ENCODE measurements at places on chromosomes 1 and 21. TPM values are rescaled to one million over a fixed set of nuclear protein-coding genes. Genes with fewer than 3 reads are reported as not detected.

DNA sequence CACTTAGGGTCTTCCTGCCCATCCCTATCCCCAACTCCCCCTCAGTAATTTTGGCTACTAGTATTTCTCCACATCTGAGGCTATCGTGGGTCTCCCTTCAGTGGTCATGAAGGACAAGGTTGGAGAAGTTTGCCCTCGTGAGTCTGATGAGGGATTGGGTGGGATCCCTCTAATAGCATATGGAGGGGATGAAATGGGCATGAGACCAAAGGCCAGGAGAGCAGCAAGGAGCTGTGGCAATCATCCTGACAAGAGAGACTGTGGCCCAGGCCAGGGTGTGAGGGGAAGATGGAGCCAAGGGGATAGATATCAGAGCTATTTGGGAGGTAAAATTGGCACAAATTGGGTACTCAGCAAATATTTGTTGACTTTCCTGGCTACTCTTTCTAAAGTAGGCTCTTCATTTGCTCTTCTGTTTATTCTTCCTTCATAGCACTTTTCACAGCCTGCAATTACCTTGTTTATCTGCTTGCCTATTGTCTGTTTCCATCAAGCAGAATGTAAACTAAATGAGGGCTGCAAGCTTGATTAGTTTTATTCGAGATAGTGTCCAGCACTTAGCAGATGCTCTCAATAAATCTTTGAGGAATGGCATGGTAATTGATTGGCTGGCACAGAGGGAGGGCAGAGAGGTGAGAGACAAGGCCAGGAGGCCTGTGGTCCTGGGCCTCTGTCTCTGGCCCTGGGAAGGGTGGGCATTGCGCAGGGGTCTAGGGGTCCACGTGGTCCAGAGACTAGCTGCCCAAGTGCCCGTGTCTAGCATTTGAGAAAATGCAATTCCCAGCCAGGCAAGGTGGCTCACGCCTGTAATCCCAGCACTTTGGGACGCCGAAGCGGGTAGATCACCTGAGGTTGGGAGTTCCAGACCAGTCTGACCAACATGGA lies 1.5 kb upstream of the PLK3 start:
- no peak for DNase-seq

- no peak for DNase-seq
Observed at GRCh38 chr1:165898837-165899236, 71.4 kb downstream of the UCK2 start.

DNA sequence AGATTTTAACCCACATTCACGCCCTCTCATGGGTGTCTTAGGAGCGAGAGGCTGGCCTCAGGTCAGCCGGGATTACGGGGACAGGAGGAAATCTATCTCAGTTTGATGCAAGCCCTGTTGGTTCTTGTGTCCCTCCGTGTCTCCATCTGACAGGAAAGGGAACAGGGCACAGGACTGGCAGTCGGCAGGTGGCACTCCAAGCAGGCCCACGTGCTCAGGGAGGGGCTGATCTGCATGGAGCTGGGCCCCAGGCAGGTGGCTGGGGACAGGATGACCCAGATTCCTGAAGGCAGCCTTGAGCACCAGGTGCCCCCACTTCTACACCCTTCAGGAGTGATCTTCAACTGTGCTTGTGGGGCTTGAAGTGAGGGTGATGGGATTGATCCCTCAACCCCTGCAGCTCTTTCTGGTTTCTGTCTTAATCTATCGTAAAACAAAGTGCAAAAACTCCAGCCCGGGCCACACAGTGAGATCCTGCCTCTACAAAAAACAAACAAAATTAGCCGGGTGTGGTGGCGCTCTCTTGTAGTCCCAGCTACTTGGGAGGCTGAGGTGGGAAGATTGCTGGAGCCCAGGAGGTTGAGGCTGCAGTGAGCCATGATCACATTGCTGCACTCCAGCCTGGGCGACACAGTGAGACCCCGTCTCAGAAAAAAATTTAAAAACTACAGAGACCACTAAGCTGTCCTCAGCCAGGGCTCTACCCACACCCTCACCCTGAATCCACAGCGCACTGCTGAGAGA lies 8.3 kb downstream of the PLEKHG5 start:
- no peak for DNase-seq

GRCh38 chr1:12618661-12618964 lies 603 bp upstream of the DHRS3 start:
- peak; percentile 35 for DNase-seq

DNA sequence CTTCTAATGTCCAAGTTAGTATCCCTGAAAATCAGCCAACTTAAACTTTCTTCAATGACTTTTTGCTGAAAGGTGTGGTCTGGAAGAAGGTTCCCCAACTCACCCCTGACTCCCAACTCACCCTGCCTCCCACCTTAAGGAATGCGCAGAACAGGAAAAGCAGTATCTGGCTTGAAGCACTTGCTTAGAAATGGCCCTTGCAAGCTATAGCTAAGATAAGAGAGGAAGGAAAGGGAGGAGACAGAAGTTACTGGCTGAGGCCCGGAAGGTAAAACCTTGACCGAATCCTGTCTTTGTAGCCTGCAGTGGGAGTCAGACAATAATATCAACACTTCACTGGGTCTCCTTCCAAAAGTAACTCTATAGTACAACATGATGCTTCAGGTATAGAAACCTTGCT lies 2.9 kb downstream of the CYYR1 start:
- DNase-seq = no peak

DNA sequence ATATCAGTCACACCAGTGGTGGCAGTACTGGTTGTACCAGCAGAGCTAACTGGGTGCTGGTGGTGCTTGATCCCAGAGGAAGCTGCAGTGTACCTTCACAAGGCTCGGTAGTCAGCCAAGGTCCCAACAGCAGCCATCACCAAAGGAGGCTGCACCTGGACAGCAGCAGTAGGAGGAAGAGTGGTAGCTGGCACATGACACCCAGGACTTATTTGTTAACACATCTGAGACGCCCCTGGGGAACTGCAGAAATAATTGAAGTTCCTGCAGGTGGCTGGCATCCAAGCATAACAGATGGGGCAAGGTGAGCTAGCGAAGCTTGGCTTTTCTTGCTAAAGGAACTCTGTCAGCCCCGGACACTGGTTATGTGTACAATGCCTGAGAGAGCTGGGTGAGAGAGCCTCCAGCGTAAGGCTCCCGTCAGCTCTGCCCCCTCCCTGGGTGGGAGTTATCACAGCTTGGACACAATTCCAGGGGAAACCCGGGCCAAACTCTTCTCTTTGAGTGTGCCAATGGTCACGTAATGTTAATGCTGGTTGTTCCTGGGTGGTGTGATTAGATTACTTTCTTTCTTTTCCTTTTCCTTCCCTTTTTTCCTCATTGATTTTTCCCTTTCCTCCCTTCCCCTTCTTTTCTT lies 29.1 kb upstream of the PARP1 start:
- DNase-seq = no peak

DNA sequence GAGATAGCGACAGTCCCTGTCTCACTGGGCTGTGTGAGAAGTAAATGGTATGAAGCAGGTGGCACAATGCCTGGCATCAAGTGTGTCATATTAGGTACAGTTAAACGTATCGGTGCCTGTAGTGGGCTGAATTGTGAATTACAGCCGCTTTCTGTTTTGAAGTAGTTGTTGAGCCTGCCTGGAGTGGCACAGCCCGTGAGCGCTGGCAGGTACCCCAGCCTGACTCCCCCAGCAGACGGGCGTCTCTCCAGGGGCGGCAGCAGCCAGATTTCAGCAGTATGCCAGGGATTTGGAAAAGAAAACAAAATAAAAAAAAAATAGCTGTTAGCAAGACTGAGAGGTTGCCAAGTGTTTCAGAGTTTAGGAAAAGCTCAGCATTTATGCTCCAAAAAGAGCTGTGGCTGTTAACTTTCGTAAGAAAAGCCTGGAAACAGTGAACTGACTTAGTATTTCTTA lies 26.6 kb upstream of the GPR153 start:
- no peak for DNase-seq

DNA sequence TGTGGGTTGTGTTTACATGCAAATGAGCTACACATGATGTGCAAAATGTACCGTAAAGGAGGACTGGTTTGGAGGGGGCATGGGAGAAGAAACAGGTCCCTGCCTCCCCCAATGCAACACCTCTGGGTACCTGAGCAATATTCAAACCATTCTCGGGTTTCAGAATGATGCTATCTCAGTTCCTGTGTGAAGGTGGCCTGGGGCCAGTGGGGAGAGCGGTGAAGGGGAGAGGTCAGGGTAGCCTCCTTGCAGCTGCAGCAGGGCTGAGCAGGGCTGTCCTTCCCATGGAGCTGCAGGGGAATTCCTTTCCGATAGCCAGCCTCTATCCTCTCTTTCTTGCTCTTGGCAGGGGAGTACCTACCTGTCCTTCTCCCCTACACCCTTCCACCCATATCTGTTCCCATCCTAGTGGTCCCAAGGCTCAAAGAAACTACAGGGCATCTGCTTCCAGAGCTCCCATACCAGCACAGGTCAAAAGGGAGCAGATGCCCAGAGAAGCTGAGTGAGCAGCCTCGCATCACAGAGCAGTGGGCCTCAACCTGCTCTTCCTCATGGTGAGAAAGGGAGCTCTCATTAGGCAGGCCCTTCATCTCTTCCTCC lies 11.9 kb downstream of the MEF2D start:
- no peak for DNase-seq

- no peak for DNase-seq
Observed at GRCh38 chr1:155504207-155504606, 58.4 kb downstream of the ASH1L start.

DNA sequence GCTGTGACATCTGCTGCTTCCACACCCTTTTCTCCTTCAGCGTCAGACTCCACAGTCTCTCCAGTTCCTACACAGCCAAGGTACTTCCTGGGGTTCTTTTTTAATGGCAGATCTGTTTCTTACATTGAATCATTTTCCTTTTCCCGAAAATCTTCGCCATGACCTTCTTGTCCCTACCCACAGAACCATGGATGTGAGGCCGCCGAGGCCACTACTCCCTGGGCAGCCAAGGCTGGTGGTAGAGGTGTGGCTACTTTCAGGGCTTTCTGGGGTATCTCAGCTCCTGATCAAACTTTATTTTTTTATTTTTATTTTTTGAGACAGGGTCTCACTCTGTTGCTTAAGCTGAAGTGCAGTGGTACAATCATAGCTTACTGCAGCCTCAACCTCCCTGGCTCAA lies 9.5 kb upstream of the LIN9 start:
- no peak for DNase-seq

DNA sequence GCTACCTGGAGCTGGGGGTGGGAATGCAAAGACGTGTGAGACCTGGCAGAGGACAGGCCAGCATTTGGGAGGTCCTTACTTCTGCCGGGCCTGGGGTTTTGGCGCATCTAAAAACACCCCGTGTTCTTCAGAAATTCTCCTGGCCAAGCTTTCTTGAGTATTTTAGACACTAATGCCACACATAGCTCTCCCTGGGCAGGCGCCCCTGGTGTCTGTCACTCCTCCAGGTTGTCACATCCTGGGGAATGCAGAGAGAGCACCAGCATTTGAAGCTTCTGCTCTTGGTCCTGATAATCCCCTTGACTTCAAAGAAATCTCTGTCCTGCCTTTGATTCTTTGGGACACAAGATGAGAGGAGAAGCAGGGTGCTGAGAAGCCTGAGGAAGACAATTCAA lies 6.0 kb downstream of the CAPN9 start:
- no peak for DNase-seq

DNA sequence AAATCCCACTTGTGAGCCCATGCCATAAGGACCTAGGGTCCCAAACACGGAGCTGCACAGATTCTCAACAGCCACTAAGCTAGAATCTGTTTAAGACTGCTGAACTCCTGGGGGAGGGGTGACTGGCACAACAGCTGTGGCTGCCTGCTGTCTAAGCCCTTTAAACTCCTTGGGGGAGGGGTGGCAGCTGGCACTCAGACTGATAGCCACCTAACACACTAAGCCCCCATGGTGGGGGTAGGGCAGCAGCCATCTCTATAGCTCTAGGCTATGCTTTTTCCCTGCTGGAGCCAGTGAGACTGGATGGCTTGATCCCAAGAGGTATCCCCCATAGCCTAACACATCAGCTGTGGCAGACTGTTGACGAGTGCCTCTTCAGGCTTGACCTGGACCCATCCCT lies 73.3 kb upstream of the FMO3 start:
- no peak for DNase-seq

- DNase-seq = no peak
Observed at GRCh38 chr1:24071941-24072340, 40.0 kb downstream of the MYOM3 start.

GRCh38 chr1:90384193-90384592 lies 332.9 kb downstream of the BARHL2 start:
- DNase-seq = no peak

DNA sequence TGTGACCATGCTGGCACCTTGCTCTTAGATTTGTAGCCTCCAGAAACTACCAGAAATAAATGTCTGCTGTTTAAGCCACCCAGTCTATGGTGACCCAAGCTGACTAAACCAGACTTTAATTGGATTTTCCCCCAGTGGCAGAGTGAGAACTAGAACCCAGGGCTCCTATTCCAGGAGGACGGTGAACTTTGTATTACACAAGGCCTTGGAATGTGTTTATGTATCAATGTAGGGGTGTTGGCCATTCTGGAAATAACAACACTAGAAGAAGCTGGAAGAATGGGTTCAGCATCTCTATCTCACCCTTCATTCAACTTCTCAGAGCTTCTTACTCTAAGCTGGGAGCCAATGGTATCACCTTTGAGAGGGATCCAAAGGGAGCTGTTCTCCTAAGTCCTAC lies 37.0 kb downstream of the ARHGEF11 start:
- DNase-seq = no peak

DNA sequence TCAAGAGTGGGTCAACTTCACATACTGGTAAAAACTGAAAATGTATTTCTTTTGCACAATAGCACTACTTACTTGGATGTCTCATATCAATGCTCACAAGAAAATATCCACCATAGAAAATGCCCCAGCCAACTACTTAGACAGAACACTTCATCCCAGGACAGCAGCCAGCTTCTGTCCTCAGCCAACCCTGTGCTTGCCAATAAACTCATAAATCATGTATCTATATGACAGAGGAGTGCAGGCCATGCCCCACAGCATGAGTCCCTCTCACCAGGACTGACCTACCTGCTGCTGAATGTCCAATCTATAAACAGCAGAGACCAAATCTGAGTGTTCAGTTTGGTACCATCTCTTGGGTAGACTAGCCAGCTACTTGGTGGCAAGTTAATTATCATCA lies 179.3 kb downstream of the OMA1 start:
- DNase-seq = no peak

INKA2 gene
- polyA plus RNA-seq = 2.7 TPM

TMEM81 gene
- 3.8 TPM for polyA plus RNA-seq

FCRL5 gene
- 0.13 TPM for polyA plus RNA-seq

SLC19A1 gene
- 51.1 TPM for polyA plus RNA-seq

SPRR3 gene
- polyA plus RNA-seq = not detected

SLAMF8 gene
- polyA plus RNA-seq = 0.52 TPM

ZBTB8B gene
- polyA plus RNA-seq = 2.3 TPM

CLEC20A gene
- polyA plus RNA-seq = 0.60 TPM

TRIM67 gene
- polyA plus RNA-seq = 0.10 TPM
